ENCODE measurements at places on chromosomes 4 and X.

- peak; percentile 9 for DNase-seq
Observed at GRCh38 chr4:84578540-84579402, 4.2 kb upstream of the CDS1 start.

DNA sequence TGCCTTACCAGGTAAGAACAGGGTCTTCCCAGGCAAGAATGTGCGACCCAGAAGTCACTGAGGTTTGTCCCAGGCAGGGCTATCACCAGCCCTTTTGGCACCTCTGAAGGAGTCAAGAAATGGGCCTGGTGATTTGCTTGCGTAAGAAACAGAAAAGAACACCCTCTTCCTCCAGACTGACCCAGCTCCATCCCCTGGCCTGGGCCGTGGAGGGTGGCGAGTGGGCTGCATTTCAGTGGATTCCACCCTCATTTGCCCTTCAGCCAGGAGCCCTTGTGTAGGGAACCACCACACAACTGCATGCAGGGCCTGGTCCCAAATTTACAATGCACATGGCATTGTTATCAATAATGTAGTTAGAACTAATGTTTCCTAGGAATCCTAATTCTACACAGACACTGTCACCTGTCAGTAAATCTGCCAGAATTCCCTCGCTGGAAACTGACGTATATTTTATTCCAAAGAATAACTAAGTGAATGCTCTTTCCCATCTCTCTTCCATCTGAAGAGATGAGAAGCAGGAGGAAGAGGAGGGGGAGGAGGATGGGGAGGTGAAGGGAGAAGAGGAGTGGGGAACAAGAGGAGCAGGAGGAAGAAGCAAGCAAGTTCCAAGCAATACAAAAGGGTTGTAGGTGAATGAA lies 46.6 kb downstream of the TSPAN5 start:
- no peak for DNase-seq

DNA sequence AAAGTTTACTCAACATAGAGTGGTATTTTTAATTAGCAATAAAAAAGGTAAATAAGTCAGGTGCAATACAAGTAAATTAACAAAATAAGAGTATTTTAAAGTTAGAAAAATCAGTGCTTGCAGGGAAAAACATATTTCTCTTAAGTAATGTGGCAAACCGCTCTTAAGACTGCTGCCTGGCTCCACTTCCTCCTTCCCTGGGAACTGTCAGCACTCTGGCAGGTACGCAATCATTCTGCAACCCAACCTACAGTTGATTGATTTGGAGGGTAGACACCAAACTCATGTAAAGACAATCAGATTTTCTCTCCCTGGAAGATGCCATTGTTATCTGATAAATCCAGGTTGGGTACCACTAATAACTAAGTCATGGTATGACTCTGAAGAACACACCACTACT lies 63.9 kb downstream of the PPP3CA start:
- no peak for DNase-seq

- DNase-seq = no peak
Observed at GRCh38 chr4:41050116-41050515, 164.2 kb downstream of the APBB2 start.

DNA sequence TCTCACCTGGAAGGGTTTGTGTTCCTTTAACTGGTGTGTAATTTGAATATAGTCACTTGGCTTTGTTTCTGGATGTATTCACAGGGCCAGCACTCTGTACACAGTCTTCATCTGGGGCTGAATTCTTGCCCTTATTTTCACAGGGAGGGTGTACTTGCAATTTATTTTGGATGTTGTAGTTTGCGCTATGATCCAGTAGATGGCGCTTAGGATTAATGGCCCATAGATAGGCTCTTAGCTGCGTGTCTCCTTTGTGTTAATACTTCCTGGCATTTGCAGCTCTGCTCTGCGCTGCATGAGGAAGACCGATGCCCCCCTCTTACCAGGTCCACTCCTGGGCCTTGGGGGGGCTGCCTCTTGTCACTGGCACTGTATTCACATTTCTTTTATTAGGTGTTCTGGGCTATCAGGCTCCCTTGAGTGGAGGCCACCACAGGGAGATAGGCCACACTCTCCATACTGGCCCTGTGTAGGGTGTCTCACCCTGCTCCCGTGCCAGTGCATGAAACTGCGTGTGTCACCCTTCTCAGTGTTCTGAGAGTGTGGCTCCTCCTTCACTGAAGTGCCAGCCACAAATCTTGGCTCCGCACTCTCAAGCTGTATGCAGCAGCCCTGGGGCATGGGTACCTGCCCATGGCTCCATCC lies 562.2 kb downstream of the ZIC3 start:
- DNase-seq = peak; percentile 39

GRCh38 chr4:4884611-4885010 lies 25.1 kb downstream of the MSX1 start:
- DNase-seq = no peak

- DNase-seq = no peak
Observed at GRCh38 chrX:20681683-20682082, 415.0 kb upstream of the RPS6KA3 start.

DNA sequence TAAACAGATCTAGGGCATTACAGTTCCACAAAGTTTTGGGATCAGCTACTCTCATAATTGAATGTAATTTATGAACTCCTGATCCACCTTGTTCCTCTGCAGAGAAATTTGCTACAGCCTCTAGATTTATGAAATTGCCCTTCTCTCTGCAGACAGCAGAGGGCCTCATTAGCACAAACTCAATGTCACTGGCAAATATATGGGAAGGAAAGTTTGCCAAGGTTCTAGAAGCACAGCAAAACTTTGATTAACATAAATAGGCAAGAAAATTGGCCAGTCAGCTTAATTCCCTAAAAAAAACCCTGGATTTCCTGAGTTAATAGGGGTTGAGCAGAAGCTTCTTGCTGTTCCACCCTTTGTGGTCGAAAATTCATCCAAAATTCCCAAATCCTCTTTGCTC lies 31.5 kb downstream of the PRPS1 start:
- DNase-seq = no peak

DNA sequence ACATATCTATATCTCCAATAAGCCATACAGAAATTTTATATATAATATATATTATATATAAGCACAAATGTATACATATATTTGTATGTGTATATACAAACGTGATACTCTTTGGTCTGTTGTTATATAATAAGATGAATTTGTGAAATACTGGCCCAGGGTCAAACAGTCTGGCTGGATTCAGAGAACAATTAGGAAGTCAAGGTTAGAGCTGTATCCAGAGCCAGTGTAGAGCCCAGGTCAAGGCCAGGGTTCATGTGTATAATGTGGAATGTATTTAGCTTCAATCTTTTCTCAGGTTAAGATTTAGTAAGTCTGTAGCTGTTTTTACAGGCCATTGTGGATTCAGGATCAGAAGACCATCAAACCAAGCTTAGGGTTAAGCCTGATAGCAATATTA lies 3.8 kb upstream of the ENOX2 start:
- no peak for DNase-seq

- DNase-seq = no peak
Observed at GRCh38 chr4:69999420-69999819, 3.7 kb downstream of the STATH start.

- DNase-seq = no peak
Observed at GRCh38 chr4:40600850-40601249, 28.8 kb downstream of the RBM47 start.

- no peak for DNase-seq
Observed at GRCh38 chr4:15489551-15489950, 19.9 kb downstream of the CC2D2A start.

- DNase-seq = no peak
Observed at GRCh38 chrX:77061545-77061944, 385.6 kb upstream of the FGF16 start.

- DNase-seq = no peak
Observed at GRCh38 chrX:21975812-21976211, 35.3 kb downstream of the SMS start.

- DNase-seq = no peak
Observed at GRCh38 chr4:27316176-27316575, 455.5 kb downstream of the STIM2 start.

GRCh38 chrX:39542316-39542715 lies 555.4 kb downstream of the BCOR start:
- no peak for DNase-seq

DNA sequence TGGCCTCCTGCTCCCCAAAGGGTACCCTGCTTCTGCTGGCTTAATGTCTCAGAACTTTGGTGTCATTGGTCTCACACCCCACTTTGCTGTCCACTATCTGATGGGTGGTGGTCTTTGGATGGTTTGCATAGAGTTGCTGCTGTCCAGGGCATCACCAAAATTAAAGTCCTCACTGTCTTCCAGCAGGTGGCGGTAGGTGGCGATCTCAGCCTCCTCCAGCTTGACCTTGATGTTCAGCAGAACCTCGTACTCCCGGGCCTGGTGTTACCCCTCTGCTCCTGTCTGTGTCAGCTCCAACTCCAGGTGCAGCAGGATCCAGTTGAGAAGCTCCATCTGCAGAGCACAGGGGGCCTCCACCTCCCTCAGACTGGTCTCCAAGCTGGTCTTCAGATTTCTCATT lies 1169.5 kb upstream of the PABPC4L start:
- DNase-seq = no peak
